ENCODE measurements at places on chromosomes 2 and 18.

DNA sequence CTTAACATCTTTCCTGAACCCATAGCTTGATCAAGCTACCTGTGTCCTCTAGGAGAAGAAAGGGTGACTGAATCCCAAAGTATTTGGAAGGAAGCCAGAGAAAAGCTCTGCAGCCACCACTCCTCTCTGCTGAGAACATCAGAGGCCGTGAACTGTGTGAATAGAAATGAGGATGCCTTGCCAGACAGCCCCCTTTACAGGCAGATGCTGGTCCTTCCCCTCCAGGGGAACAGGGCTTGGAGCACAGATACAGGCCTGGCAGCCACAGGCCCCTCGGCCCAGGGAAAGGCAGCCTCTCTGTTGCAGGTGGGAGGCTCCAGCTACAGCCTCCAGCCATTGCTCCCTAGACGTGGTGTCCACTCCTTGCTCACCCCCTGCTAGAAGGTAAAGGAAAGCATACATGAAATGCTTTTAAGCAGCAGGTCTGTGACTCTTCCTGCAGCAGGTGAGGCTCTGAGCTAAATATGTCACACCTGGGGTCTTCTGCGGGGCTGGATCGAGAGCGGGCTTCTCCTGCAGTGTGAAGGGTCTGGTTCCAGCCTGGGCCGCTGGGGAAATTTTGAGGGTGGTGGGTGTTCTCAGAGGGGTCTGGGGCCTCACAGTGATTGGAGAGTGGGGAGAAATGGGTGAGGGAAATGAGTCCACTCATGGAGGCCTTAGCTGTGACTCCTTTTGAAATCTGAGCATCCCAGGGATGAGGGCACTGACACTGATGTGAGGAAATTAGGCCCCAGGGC is 234.0 kb downstream of the KLHL29 start:
- H3K4me1 ChIP-seq = peaks cover 8% of the 10 kb centered on the region
- no peaks in the 10 kb centered on the region for H3K36me3 ChIP-seq
- H3K27me3 ChIP-seq = peaks cover 3% of the 10 kb centered on the region
- no peak overlapping the region for H3K27ac ChIP-seq
- DNase-seq = no peak

- no peaks in the 10 kb centered on the region for H3K27me3 ChIP-seq
- H3K4me3 ChIP-seq = no peak overlapping the region
- no peaks in the 10 kb centered on the region for H3K4me1 ChIP-seq
- H3K27ac ChIP-seq = no peak overlapping the region
Observed at GRCh38 chr2:138949517-138949916, 169.3 kb upstream of the NXPH2 start.

- peaks cover 15% of the 10 kb centered on the region for H3K27me3 ChIP-seq
- no peak for DNase-seq
- H3K4me1 ChIP-seq = no peaks in the 10 kb centered on the region
- H3K27ac ChIP-seq = no peak overlapping the region
- H3K4me3 ChIP-seq = no peak overlapping the region
Observed at GRCh38 chr2:88880441-88880953, 189.0 kb downstream of the RPIA start.

- no peak for DNase-seq
- no peak overlapping the region for H3K27ac ChIP-seq
- peaks cover 7% of the 10 kb centered on the region for H3K36me3 ChIP-seq
Observed at GRCh38 chr2:8479298-8479697, 202.6 kb upstream of the ID2 start.

DNA sequence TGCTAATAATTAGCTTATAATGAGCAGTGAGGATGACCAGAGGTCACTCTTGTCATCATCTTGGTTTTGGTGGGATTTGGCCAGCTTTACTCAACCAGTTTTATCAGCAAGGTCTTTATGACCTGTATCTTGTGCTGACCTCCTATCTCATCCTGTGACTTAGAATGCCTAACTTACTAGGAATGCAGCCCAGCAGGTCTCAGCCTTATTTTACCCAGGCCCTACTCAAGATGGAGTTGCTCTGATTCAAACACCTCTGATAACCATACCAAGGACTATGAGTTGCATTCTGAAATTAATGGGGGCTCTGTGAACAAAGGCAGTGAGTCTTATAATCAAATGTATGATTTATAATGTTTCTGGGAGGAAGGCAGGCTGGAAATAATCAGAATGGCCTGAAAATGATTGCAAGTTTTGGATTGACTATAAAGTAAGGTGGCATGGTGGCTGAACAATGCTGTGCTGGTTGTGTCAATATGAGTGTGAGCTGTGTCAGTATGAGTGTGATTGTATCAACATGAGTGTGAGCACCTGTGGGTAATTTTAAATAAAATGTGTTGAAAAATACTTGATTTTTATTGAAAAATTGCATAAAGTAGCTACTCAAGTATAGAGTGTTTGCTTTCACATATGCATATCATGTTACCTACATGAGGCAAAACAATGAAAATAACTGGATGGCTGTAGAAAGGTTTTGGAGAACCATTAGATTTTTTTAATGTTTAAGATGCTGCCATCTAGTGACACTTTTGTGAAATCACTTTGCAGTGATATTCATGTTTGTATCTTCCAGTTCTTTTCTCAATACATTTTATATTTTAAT is 103.0 kb downstream of the KYNU start:
- H3K4me3 ChIP-seq = no peak overlapping the region
- DNase-seq = no peak
- H3K27me3 ChIP-seq = peaks cover 22% of the 10 kb centered on the region
- H3K4me1 ChIP-seq = no peaks in the 10 kb centered on the region
- H3K36me3 ChIP-seq = no peaks in the 10 kb centered on the region
- no peak overlapping the region for H3K27ac ChIP-seq

DNA sequence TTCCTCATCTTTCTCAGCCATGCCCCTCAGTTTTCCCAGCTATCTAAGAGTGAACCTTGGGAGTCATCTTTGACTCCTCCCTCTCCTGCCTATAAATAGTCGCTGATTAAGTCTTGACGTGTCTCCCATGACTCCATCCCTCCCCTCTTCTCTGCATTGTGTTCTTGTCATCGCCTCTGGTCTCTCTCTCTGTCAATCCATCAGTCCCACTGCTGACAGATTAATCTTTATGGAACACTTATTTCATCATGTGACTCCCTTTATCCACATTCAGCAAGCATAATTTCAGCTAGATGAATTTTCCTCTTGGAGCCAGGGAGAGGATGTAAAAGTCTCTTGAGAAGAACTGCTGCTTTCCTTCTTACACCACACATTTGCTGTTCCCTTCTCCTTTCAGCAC is 9.4 kb downstream of the ADAM23 start:
- no peaks in the 10 kb centered on the region for H3K4me1 ChIP-seq
- no peak overlapping the region for H3K27ac ChIP-seq
- H3K4me3 ChIP-seq = no peak overlapping the region
- H3K36me3 ChIP-seq = no peaks in the 10 kb centered on the region
- no peak for DNase-seq
- H3K27me3 ChIP-seq = peaks cover 8% of the 10 kb centered on the region

DNA sequence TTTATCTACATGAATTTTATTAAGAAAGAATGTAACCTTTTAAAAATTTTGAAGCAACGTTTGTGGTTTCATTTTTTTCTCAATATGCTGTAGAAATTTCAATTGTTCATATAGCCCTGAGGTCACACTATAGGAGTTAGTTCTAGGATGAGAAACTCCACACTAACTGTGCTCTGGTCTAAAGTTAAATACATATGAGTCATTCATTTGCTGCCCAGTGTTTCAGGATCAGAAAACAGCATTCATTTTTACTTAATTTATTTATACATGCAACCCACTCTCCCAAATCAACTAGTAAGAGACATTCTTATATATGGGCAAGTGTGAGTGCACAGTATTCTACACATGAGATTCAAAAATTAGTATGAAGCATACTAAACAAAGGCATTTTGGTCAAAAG is 137.9 kb downstream of the DOCK10 start:
- no peak overlapping the region for H3K27ac ChIP-seq
- H3K36me3 ChIP-seq = peaks cover 42% of the 10 kb centered on the region
- no peaks in the 10 kb centered on the region for H3K27me3 ChIP-seq
- peaks cover 67% of the 10 kb centered on the region for H3K4me1 ChIP-seq
- no peak for DNase-seq
- no peak overlapping the region for H3K4me3 ChIP-seq

DNA sequence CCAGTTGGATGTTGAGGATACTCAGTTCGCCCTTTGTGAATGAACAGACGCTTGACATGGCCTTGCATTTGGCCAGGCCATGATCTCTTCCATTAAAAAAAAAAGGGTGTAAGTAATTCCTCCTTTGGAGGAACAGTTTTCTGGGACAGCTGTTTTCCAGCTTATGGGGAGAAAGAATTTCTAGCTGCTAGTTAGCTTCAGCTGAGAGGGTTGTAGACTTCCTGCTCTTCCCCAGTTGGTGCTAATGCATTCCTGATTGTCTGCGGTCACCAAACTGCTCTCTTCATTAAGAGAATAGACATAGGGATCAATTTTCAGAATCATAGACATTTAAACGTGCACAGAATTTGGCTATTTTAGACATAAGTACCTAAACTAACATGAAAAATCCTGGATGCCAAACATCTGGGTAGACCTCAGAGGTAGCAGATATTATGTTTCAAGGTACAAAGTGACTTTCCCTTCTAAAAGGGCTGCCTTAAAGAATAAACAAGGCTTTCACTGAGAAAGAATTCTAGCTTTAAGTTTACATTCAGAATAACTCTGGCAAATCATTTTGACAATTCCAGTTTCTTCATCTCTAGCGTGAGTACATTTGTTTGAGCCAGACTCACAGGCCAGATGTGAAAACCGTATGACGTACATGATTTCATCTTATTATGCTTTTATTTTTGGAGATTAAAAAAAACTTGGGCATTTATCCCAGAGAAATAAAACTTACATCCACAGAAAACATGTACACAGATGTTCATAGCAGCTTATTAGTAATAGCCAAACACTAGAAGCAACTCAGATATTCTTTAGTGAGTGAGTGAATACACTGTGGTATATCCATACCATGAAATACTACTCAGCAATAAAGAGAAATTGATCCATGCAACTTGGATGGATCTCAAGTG is 71.2 kb downstream of the MAIP1 start:
- DNase-seq = no peak
- H3K36me3 ChIP-seq = no peaks in the 10 kb centered on the region
- no peak overlapping the region for H3K4me3 ChIP-seq
- no peaks in the 10 kb centered on the region for H3K4me1 ChIP-seq

GRCh38 chr2:206354129-206354528 is 79.7 kb downstream of the ZDBF2 start:
- peaks cover 2% of the 10 kb centered on the region for H3K27me3 ChIP-seq
- no peak overlapping the region for H3K4me3 ChIP-seq
- H3K27ac ChIP-seq = no peak overlapping the region
- no peaks in the 10 kb centered on the region for H3K36me3 ChIP-seq
- H3K4me1 ChIP-seq = no peaks in the 10 kb centered on the region
- no peak for DNase-seq

DNA sequence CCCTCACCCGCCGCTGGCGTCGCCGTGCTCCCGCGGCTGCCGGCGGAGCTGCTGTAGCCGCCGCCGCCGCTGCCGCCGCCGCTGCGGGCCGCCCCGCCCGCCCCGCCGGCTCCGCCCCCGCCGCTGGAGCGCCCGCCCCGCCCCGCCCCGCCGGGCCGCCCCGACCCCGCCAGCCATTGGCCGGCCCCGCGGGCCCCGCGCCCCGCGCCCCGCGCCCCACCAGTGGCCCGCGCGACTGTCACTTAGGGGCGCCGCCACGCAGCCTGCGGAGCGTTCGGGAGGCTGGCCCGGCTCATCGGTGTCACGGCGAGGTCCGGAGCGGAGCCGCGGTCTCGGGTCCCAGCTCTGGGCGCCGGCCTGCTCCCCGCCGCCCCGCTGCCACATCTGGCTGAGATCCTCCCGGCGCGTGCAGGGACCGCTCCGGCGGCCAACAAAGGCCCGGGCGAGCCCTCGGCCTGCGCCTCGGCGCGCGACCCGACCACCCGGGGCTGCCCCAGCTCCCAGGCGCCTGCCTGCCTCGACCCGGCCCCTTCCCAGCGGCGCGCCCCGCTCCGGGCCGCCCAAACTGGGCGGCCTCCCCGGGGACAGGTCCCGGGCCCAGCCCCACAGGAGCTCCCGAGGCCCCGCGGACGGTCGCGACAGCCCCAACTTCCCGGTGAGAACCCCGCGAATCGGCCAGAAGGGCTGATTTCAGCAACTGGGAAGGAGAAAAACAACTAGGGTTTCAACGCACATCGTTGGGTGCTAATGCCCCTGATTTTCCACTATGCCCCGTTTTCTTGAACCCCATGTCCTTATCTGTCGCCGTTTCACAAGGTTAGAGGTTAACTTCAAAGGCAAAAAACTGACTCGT is at the start of gene MGAT4A:
Gene MGAT4A (minus strand): TSS at position 92 of the 853 bp plus-strand sequence. CDS start 4,800 bp downstream, outside the sequence.
- H3K4me3 ChIP-seq = peak within 1 kb of the TSS; percentile 91
- peaks cover 80% of the 10 kb centered on the region for H3K4me1 ChIP-seq
- peaks cover 10% of the 10 kb centered on the region for H3K36me3 ChIP-seq

- no peak for DNase-seq
- peaks cover 14% of the 10 kb centered on the region for H3K27me3 ChIP-seq
- H3K36me3 ChIP-seq = no peaks in the 10 kb centered on the region
- no peaks in the 10 kb centered on the region for H3K4me1 ChIP-seq
- H3K4me3 ChIP-seq = no peak overlapping the region
Observed at GRCh38 chr2:45264227-45265225, 255.3 kb upstream of the SIX2 start.

DNA sequence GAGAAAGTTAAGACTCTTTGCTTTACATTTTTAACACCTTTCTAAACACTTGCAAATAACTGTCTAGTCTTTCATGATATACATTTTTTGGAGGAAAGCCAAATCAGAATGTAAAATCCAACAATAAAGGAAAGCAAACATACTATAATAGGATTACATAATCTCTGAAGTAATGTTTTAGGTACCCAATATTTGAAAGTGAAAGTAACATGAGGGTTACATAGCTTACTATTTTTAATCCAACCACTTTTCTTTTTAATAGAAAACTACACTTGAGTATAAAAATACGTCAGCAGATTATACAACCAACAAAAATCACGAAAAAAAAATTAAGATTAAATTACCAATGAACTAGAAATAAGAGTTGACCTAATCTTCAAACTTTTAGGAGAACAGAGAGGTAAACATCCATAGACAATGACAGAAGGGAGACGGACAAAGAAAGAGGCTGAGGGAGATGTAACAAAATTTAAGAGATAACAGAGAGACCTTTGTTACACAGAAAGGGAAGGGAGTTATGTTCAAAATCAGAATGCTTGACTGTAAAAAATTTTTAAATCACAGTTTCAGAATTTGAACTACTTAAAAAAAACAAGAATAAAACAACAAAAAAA is 150.0 kb downstream of the IKZF2 start:
- H3K4me3 ChIP-seq = no peak overlapping the region
- H3K27ac ChIP-seq = no peak overlapping the region
- no peak for DNase-seq
- H3K27me3 ChIP-seq = peaks cover 3% of the 10 kb centered on the region
- H3K36me3 ChIP-seq = no peaks in the 10 kb centered on the region

GRCh38 chr2:84741182-84741822 is 139.6 kb downstream of the TRABD2A start:
- no peak overlapping the region for H3K4me3 ChIP-seq
- no peak overlapping the region for H3K27ac ChIP-seq
- peaks cover 1% of the 10 kb centered on the region for H3K27me3 ChIP-seq
- DNase-seq = peak; percentile 21

GRCh38 chr2:235007664-235008457 is 56.0 kb downstream of the SH3BP4 start:
- no peak for DNase-seq
- no peak overlapping the region for H3K27ac ChIP-seq
- no peak overlapping the region for H3K4me3 ChIP-seq
- no peaks in the 10 kb centered on the region for H3K4me1 ChIP-seq
- no peaks in the 10 kb centered on the region for H3K36me3 ChIP-seq

GRCh38 chr2:230865766-230866755 is 1.3 kb downstream of the ITM2C start:
- H3K27ac ChIP-seq = no peak overlapping the region
- DNase-seq = no peak
- H3K27me3 ChIP-seq = peaks cover 59% of the 10 kb centered on the region

GRCh38 chr2:105404736-105405135 is 5.9 kb upstream of the FHL2 start:
- no peak for DNase-seq
- no peaks in the 10 kb centered on the region for H3K36me3 ChIP-seq
- peaks cover 33% of the 10 kb centered on the region for H3K27me3 ChIP-seq
- no peaks in the 10 kb centered on the region for H3K4me1 ChIP-seq
- H3K27ac ChIP-seq = no peak overlapping the region
